ENCODE measurements at places on chromosomes 4 and X.

- no peak for DNase-seq
Observed at GRCh38 chrX:46710425-46710824, 48.5 kb downstream of the SLC9A7 start.

DNA sequence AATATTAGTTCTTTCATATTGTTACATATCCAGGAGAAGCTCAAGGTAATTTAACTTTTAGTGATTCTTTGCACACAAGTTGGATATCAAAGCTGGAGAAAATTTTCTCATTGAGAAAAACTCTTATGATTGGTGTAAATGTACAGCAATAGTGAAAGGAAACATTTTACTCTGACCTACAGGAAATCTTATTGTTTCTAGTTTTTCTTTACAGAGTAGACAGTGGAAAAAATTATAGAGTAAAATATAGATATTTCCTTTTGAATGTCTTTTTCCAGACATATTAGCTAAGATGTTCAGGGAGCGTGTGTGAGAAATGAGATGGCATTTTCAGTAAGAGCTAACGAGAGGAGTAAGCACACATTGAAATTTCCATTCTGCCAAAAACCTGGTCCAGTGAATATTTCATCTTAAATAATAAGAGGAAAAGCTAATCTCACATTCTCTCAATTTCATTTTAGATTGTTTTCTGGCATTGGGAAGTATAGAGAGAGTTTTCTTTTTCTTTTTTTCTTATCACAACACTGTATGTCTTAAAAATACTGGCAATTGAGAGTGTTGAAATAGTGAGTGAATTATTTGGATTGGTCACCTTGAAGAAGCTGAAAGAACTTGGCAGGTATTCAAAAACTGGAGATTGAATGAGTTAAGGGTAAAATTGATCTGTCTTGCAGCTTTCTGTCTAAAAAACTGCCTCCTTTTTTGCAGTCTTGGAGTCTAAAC is 15.6 kb upstream of the ATP8A1 start:
- no peak for DNase-seq

- DNase-seq: no peak
Observed at GRCh38 chrX:53227224-53227765, 2.3 kb upstream of the KDM5C start.

- no peak for DNase-seq
Observed at GRCh38 chrX:51024106-51024696, 113.7 kb downstream of the BMP15 start.

DNA sequence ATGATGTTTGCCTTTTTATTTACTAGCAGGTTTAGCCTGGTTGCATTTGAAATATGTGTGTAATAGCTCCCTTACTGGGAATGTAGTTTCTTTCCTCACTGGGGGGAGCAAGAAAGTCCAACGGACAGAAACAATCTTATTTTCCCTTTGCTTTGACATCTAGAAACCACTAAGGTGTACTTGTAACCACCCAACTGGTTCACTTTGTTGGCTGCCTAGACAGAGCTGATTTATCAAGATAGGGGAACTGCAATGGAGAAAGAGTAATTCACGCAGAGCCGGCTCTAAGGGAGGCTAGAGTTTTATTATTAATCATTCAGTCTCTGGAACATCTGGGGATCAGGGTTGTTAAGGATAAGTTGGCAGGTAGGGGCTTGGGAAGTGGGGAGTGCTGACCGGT is 30.3 kb downstream of the XG start:
- DNase-seq: no peak

DNA sequence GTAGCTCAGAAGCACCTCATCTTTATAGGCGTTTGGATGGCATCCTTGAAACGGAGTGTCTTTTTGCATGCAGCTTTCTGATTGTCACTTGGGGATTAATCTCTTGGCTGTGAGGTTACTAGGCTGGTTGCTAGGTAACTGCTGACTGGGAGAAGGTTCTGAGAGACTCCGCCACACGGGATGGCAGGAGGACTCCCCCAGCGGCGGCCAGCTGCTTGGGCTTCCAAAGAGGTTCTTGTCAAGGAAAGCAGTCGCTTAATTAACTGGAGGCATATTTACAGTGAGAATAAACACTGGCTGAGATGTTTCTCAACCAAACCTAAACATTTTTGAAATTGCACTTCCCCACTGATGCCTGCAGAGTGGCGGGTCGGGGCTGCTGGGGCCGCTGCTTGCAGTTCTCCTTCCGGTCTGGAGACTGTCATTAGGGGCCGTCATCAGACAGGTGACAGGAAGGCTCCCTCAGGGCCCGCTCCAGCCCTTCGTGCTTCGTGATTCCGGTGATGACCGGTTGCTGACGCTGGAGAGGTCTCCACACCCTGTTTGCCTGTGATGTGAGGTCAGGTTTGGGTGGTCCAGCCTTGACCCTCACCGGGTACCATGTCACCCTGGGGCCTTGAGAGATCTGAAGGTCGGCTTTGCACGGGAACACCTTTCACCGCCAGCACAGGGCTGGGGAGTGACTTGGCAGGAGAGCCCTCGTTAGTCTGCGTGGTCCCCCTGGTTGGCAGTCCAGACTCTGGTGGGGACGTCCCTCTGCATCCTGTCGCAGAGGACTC is 9.1 kb downstream of the NSG1 start:
- no peak for DNase-seq

DNA sequence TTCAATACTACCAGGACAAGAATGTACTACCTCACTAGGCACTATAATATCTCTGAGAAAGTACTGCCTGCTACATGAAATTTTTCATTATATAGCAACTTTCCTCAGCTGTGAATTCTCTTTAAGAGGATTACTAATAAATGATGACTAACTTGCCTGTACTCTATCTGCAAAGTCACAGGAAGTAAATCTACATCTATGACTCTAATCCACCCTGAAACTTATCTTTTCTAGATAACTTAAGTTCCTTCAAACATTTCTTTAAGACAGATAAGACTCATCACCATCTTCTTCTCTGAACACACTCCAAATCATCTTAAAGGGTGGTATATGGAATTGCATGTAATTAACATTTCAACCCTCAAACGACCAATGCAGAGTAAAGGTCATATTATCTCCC is 28.8 kb downstream of the RPS6KA3 start:
- DNase-seq: no peak

GRCh38 chrX:131227608-131228007 is 61.5 kb downstream of the IGSF1 start:
- no peak for DNase-seq

- DNase-seq: no peak
Observed at GRCh38 chr4:124025428-124025827, 628.8 kb downstream of the SPRY1 start.

DNA sequence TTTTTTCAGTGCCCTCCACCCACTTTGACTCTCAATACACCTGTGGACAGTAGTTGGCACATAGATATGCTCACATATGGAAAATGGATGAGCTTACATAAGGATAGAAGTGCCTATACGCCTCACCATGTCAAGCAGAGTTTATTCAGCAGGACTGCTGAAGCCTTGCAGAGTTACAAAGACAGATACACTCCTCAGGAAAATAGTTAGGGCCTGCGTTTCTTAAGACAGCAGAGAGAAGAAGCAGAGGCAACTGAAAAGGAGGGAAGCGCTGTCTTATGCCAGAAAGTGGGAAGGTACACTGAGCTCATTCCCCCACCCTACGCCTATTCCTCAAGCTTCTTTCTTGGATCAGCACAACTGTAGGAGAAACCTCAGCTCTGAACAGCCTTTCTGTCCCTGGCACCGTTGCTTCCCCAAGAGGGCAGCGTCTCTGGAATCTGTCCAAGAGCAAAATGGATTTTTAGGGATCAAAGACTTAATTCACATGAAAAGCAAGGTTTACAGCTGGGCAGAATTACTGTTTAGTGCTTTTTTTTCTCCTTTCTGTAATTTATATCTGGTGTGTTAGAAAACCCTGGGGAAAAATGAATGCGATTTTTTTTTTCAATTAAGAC is 37.3 kb upstream of the MBTPS2 start:
- DNase-seq: no peak

DNA sequence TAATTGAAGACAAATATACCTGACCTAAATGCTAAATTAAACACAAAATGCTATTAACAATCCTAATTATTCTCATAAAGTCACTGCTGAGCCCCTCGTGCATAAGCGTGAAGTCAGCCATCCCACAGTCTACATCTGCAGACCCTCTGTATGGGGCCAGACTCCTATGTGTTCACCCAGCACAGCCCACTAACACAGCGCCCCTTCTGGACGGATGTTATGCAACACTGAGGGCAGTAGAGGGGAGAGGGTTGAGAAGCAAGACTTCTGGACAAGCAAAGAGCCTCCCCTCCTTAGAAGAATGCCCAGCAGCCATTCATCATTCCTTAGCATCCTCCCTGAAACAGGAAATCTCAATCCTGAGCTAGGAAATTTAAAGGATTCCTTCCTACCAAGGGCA is 7.9 kb downstream of the TRPC3 start:
- DNase-seq: no peak

GRCh38 chrX:110389570-110389969 is 30.9 kb downstream of the RTL9 start:
- no peak for DNase-seq

GRCh38 chr4:172155838-172156345 is 342.7 kb downstream of the GALNTL6 start:
- DNase-seq: no peak

Measured in T-helper 22 cell (primary cell).